ENCODE measurements at places on chromosomes 12 and 14.

DNA sequence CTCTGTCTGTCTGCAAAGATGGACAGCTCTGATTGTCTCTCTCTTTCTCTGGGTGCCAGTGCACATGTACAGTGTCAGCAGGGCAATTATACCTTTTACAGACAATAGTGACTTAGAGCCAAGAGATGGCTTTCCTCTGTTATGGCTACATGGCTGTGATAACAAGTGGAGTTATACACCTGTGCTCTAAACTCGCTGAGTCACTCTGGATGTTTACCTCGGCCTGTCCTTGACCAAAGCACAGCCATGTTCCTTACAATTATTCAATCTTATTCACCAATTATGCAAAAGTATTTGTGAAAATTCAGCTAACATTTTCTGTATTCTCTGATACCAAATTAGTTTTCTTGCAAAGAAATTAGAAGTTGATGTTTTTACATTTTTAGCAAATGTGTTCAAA, 475.5 kb upstream of the CCDC196 start:
- DNase-seq = no peak

- no peak for DNase-seq
Measured at GRCh38 chr14:64234877-64235651, 59.1 kb downstream of the ESR2 start.

GRCh38 chr12:1836854-1837421, 16.6 kb downstream of the LRTM2 start:
- no peak for DNase-seq

GRCh38 chr12:54337280-54337842, 12.4 kb downstream of the COPZ1 start:
- DNase-seq = no peak

GRCh38 chr12:45259675-45260074, 43.8 kb downstream of the ANO6 start:
- no peak for DNase-seq

GRCh38 chr12:52166672-52167071, 25.1 kb downstream of the KRT80 start:
- no peak for DNase-seq

DNA sequence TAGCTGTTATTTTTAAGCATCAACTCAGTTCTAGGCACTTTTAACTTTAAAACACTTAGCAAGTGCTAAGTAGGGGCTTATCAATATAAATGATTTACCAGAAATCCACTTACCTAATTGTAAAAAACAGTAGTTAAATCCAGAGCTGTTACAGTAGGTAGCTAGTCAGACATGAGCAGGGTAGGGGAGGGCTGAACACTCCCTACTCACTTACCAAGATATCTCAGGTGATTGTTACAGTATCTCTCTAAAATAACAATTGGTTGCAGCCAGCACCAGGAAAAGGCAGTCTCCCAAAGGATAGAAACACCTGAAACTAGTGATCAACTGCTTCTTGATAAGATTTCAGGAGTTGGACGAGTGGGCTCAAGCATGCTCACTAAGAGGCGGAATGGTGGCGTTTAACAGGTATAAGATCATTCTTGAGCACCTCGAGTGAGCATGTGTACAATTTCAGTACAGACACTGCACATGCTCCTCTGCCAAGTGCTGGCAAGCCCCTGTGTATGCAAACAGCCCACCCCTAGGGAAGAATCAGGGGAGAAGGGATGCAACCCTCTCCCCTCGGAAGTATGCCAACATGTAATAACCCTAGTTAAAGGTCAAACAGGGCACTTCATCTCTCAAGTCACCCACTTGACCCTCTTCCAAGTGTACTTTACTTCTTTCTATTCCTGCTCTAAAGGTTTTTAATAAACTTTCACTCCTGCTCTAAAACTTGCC, 1113.6 kb upstream of the SEL1L start:
- no peak for DNase-seq

- DNase-seq = no peak
Measured at GRCh38 chr12:53999559-54000115, 324 bp upstream of the HOXC9 start.

GRCh38 chr14:45361727-45362126, 108.7 kb upstream of the MIS18BP1 start:
- DNase-seq = no peak

DNA sequence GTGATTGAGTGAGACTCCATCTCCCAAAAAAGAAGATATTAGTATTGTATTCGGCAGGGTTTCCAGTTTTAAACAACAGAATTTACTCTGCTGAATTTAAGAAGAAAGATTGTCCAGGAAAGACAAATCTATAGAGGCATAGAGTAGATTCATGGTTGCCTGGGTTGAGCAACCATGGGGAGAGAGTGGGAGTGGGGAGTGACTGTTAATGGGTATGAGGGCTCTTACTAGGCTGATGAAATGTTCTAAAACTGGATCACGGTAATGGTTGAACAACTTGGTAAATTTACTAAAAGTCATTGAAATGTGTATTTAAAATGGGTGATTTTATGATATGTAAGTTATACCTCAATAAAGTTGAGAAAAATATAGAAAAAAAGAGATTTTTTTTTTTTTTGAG, 13.9 kb upstream of the C12orf76 start:
- no peak for DNase-seq

GRCh38 chr14:56059054-56059453, 59.2 kb upstream of the PELI2 start:
- no peak for DNase-seq

- DNase-seq = no peak
Measured at GRCh38 chr12:110301065-110301806, 20.2 kb downstream of the ATP2A2 start.

DNA sequence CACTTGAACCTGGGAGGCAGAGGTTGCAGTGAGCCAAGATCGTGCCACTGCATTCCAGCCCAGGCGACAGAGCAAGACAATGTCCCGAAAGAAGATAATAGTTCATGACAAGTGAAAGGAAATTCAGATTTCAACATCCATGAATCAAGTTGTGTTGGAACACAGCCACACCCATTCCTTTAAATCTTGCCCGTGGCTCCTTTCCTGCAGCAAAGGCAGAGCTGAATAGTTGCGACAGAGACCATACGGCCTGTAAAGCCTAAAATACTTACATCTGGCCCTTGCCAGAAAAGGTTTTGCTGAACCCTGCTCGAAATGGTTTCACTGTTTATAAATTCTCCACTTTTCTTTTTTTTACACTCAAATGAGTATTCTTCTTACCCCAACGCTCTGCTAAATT, 17.7 kb upstream of the ITPK1 start:
- DNase-seq = no peak

DNA sequence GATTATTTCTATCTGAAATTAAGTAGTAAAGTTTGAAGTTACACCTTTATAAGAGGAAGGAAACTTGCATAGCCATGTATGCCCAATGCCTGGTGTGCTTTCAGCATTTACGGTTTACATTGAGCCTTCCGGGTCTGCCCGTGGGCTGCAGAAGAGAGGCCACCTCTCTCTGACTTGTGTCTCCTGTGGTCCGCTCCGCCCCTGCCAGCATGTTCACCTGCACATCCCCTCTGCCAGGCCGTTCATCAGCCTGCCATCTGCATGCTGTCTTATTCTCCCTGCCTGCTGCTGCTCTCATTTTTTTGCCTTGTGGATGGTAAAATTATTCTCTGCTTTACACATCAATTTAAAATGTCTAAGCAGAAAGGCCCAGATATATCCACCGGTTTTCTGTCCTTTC, 41.5 kb upstream of the DYNC1H1 start:
- no peak for DNase-seq

DNA sequence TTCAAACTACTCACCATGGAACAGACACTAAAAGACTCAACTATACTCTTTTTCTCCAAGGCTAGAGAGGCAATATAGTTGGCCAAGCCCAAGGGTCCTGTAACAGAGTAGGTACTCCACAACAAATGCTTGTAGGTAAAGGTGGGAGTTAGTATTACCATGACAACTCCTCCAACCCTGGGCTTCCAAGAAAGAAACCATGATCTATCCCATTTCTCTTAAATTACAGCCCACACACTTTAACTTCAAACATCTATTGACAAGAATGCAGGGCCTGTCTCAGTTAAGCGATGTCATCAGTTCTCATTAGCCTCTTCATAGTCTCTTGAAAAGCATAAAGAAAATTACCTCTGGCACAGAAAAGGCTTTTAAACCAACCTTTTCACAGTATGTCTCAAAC, 25.0 kb downstream of the ERH start:
- DNase-seq = no peak

GRCh38 chr12:91609283-91609682, 426.7 kb upstream of the DCN start:
- no peak for DNase-seq

DNA sequence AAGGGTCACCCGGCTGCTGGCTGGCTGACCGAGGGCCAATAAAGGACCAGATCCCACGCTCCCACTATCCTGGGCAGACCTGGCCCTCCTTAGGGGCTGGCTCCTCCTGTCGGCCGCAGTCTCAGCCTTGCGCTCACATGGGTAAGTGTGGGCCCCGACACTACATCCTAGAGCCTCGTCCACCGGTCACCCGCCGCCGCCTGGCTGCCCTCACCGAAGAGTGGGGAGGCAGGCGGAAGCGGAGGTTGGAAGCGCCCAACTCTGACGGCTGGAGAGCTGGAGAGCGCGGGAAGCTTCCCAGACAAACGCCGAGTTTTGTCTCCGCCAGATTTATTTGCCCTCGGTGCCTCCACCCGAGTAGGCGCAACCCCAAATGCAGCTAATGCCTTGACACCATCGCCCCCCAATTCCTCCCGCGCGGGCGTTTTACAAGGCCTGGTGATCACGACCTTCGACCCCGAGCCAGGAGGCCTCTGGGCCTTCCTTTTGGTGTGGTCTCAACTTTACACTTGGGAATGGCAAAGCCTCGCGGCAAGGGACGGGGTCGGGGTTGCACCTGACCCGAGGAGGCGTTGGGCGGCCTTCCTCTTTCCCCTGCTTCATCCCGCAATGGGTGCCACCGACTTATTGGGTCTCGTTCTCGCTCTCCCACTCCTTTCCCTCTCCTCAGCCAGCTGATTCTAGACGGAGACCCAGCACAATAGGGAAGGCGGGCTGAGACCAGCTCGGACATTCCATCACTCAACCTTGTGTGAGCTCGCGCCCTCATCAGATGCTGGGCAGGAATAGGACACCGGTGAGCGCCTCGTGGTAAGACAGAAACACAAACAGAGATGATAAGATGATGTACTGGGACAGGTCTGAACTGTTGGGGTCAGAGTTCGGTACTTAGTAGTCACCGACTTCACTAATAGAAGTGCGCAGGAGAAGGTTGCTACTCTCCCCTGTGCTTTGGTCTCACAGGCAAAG, 78.3 kb upstream of the ANO4 start:
- no peak for DNase-seq

DNA sequence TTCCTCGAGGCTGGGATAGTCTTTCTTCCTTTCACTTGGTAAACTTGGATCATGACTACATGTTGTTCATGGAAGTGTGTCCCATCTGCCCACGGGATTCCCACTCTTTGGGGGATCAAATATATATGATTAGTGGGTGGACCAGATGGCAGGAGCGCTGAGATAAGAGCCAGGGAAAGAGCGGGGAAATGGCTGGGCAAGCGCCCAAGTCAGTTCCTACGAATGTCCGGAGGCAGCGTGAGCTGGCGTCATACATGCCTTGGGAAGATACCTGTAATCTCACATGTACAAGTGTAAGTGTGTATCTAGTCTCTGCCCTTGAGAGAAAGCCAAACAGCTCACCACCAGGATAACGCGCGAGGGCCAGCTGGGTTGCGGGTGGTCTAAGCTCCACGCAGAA, 62.3 kb downstream of the FZD10 start:
- DNase-seq = no peak

DNA sequence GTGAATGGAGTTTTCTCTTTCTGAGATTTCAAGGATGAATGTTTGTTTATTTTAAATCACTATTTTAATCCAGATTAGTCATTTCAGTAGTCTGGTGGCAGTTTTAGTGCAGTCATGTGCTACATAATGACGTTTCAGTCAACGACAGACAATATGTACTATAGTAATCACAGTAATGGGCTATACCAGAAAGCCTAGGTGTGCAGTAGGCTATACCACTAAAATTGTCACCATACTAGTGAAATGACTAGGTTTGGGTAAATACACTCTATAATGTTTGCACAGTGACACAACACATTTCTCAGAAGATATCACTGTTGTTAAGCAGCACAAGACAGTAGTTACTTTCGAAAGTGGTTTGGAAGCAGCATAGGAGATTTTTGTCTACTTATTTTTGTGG, 203.1 kb downstream of the ETNK1 start:
- DNase-seq = no peak

GRCh38 chr14:101020834-101021370, 117.4 kb upstream of the RTL1 start:
- no peak for DNase-seq
